ENCODE measurements at places on chromosomes 11 and 22.

GRCh38 chr11:110471371-110471770, 41.6 kb downstream of the FDX1 start:
- DNase-seq = no peak

DNA sequence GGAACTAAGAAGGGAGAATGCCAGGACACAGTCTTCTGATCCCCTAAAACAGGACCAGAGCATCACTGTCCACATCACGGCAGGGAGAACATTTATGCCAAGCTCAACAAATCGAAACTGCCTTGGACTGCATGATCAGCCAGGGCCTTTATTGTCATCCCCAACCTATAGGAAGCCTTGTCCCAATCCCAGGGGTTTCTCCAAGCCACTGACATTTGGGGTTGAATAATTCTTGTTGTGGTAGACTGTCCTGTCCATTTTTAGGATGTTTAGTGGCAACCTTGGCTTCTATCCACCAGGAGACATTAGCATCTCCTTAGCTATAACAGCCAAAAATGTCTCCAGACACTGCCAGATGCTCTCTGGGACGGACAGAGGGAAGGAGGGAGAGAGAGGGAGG, 37.1 kb downstream of the RPL27A start:
- no peak for DNase-seq

DNA sequence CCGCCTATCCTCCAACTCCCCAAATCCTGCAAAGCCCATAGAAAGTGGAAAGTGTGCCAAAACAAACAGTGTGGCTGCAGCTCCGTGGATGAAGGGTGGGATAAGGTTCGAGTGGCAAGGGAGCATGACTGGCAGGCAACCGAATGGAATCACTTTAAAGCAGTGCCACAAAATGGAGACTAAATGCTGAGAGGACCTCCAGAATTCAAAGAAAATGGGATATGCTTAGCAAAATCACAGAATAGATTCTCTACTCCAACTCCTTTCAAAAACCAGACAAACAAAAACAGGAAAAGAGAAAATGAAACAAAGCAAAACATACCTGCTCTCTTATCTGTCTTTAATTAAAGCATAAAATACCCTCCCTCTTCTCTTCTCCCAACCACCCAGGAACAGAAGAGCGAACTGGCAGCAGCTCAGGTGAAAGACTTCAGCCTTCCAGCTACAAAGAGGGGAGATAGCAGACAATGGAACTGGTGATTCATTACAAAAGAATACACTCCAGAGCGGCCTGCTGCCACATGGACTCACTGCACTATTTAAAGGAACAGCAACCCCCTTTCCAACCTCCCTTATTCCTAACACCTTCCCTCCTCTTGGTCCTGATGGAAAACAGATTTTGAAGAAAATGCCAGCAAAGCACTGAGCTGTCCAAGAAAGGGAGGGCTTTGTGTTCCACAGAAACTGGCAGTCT, 118.5 kb downstream of the APOL5 start:
- DNase-seq = no peak

GRCh38 chr11:78277314-78277994, 88.7 kb downstream of the USP35 start:
- DNase-seq = no peak

- no peak for DNase-seq
These were observed 11.7 kb upstream of the MYH9 start for GRCh38 chr22:36399472-36399778.

- DNase-seq = no peak
These were observed 3.0 kb downstream of the CBLIF start for GRCh38 chr11:59842316-59842715.

DNA sequence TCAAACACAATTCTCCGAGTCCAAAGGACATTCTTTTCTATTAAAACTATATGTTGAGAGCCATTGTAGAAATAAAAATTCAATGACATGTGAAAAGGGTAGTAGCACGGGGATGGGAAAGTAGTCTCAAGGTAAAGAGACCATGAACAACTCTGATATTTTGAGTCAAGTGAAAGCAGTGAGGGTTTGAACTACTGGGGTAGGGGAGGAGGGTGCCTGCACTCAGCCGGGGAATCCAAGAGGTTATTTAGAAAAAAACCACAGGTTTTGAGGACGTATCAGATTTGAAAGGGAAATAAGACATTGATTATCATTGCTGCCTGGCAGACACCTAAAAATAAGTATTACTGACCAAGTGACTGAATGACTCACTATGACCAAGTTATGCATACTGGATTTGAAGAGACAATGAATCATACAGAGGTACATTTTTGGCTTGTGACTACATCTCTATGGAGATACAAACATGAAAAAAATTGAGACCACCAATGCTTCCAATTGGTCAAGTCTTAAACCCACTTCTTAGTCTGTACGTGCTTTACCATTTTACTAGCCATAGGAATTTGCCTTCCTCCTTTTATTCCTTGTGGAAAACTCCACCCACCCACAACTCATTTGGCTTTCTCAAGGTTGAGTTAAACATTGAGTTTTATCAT, 2.2 kb upstream of the OR52H1 start:
- no peak for DNase-seq

- no peak for DNase-seq
These were observed 13.9 kb downstream of the SCGB1A1 start for GRCh38 chr11:62432695-62433094.

DNA sequence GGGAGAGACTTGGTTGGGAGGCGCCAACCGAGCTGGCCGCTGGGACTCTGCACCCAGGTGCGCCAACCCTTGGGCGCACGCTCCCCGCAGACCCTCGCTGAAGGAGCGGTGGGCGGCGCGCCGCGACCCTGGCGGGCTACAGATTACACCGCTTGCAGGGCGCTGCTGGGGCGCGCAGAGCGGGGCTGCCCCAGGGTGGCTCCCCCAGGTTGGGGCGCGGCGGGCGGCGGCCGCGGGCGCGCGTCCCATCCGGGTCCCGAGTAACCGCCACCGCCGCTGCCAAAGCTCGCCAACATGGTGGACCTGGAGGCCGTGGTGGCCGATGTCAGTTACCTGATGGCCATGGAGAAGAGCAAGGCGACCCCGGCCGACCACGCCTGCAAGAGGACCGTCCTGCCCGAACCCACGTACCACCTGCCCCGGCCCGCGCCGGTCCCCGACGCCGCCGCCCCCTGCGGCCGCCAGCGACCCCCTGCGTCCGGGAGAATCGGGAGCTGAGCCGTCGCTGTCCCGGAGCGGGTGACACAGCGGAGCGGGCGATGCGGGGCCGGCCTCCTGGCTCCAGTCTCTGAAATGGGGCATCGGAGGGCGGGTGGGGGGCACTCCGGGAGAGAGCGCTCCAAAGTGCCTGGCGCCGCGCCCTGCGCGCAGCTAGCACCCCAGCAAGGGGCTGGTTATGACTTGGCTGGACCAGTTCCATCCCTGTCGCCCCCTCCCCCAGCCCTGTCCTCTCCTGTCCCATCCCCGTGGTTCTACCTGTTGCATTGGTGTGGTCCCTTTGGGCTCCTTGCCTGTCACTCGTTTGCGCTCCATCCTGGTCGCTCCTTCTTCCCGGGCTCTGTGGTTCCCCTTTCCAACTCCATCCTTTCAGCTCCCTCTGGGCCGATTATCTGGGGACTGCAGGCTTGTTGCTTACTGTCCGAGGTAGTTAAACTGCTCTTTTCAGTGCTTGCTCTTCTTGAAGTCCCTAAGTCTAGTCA, 143.3 kb upstream of the GRK3 start:
- no peak for DNase-seq

DNA sequence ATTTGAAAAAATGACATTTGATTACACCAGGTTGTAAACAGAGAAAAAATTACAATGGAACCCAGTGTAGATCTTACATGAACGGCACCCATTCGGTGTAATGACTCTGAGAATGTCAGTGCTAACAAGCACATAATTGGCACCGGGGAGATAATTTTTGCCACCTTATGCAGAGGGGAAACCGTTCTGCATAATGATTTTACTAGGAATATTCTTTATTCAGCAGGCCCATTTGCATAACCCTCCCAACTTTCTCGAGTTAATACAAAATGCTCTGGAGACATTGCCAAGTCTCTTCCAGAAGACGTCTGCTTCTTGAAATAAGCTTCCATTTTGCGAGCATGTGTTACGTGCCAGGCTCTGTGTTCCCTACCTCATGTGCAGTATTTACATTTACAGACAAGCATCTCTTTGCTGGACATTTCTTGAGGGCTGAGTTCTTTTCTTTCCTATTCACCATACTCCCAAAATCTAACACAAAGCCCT, 275.8 kb downstream of the MIAT start:
- DNase-seq = no peak

DNA sequence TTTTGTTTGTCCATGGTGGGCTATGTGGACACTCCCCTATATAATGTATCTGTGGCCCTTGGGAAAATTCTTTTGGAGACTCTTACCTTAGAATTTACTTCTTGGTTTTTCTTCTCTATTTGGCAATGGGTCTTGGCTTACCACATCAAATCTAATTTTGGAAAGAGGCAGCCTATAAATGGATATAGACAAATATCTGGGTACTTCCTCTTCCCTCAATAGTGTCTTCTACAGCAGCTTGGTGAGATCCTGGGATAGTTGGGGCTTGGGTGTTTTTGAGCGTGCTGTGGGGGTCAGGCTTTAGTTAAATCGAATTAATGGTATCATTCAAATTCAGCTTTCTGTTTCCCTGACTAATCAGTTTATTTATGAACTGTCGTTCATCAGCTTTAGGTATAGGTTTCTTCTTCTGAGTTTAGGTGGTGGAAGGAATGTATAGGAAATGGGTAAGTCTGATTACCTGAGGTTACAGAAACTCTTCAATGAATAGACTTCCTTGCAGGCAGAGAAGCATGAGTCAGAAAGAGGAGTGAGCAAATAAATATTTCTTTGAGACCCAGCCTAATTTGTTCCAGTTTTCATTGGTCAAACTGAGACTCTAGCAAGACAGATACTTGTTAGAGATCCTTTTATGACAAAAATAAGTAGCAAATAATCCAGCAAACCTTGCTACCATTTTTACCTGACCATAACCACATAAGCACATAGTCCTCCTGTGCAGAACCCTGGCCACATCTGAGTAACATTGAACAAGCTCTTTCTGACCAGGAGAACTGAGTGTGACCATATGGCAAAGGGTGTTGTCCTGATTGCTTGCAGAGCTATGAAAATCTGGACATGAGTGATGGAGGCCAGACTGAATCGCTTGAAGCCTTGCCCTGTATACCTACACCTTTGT, 68.6 kb upstream of the SORL1-AS1 start:
- no peak for DNase-seq

- DNase-seq = no peak
These were observed 32.5 kb upstream of the LARGE1 start for GRCh38 chr22:33952776-33953175.

- no peak for DNase-seq
These were observed 15.0 kb downstream of the CABP7 start for GRCh38 chr22:29734838-29735237.

- DNase-seq = peak; percentile 34
These were observed 8.3 kb upstream of the SLC39A13 start for GRCh38 chr11:47399860-47400767.

GRCh38 chr22:49664371-49664881, 163.2 kb downstream of the BRD1 start:
- no peak for DNase-seq

DNA sequence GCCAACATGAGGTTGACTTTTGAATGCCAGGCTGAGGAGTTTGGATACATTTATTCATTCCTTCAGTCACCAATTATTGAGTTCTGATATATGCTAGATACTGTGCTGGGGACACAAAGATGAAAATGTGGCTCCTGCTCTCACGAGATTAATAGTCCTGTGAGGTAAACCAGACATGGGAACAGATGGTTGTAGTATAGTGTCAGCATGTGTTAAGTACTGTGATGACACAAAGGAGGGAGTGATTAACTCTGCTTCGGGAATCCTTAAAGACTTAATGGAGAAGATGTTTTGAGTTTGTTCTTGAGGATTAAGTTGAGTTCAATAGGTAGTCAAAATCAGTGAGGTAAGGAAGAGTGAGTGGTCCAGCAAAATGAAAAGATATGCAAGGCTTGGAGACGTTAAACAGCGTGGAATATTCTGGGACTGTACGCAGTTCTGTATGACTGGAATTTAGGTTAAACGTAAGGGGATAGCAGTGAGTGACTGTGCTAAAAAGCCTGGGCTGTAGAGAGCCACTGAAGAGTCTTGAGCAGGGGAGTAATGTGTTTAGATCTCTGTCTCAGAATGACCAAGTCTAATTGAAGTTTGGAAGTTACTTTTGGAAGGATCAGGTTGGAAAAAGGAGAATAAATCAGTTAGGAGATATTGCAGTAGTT, 11.8 kb downstream of the RNF121 start:
- DNase-seq = no peak

DNA sequence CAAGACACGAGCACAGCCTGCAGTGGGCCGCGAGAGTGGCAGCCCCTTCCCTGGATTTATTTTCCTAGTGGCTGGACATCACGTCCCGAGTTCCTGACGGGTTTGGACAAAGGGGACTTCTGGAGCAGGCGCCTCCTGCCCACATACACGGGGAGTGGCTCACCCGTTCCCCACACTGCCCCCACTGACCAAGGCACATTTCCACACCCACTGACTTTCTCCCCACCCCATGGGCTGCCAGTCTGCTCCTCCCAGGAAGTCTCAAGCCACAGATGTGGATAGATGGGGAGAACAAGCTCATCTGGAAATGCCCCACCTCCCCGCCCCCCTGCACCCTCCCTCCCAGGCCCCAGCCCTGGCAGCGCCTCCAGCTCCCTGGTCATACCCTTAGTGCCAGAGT, 34.0 kb upstream of the FADD start:
- no peak for DNase-seq

DNA sequence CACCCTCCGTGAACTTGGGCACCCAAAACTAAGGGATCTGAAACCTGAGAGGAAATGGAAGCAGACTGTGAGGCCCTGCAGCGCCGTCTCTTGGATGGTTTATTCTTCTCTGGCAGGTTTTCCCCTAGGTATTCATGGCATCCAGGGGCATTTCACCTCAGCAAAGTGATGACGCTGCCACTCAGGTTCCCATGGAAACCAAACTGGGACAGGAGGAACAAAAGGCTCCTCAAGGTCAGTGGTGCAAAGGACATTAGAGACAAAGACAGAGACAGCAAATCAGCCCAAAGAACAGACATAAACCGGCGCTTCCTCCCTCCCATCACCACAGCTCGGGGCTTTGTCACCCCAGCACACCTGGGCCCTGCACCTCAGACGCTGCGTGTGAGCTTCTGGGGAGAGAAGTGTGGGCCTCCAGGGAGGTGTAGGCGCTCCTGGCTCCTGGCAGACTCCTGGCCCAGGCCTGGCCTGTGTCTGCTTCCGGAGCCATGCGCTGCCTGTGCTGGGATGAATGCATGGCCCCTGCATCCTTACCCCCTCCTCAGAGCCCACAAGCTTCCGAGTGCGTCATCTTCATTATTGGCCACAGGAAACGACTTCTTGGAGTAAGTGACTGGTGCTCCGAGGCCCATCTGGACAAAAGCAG, 5.9 kb downstream of the TP53AIP1 start:
- DNase-seq = no peak

- peak; percentile 79 for DNase-seq
These were observed 10.1 kb downstream of the MCM5 start for GRCh38 chr22:35409783-35410662.

DNA sequence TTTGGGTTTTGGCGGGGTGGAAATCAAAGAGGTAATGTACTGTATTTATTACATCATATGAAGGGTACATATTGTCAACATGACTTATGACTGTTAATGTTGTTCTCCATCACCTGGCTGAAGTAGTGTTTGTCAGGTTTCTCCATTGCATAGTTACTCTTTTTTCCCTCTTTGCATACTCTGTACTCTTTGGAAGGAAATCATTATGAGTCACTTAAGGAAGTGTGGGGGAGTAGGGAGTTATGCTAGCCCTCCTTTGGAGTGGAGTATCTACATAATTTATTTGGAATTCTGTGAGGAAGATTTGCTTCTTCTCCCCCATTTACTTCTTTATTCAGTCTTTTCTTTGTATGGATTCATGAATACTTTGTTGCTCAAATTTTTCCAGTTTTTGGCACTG, 3.6 kb upstream of the PGR start:
- DNase-seq = no peak
